ENCODE measurements at places on chromosomes 1 and 21. TPM values are rescaled to one million over a fixed set of nuclear protein-coding genes. Genes with fewer than 3 reads are reported as not detected.

- no peak for DNase-seq
Observed at GRCh38 chr1:192131914-192132313, 26.3 kb upstream of the RGS18 start.

GRCh38 chr1:154956544-154956941 is 644 bp upstream of the PBXIP1 start:
- no peak for DNase-seq

GRCh38 chr1:67162954-67163353 is 3.3 kb upstream of the IL23R start:
- peak; percentile 43 for DNase-seq

NT5C1A gene
- total RNA-seq, result 0.37 TPM

TAF12 gene
- 23.4 TPM for total RNA-seq

FCER1A gene
- total RNA-seq, result 11.5 TPM

DNA sequence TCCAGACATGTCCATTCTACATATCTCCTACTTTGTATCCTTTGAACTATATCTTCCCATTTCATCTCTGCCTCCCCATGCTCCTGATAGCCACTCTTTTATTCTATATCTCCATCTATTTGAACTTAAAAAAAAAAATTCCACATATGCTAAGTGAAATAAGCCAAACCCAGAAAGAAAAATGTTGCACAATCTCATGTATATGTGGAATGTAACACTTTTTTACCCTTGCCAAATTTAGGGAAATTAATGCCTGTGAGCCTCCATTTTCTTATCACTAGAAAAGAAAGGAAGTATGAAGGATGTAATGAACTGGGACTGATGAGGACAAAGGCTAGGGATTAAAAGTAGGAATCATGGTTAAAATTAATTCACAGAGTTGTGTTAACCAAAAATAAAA is 53.5 kb downstream of the RGS13 start:
- no peak for DNase-seq

RIPK4 gene
- not detected for total RNA-seq

DNA sequence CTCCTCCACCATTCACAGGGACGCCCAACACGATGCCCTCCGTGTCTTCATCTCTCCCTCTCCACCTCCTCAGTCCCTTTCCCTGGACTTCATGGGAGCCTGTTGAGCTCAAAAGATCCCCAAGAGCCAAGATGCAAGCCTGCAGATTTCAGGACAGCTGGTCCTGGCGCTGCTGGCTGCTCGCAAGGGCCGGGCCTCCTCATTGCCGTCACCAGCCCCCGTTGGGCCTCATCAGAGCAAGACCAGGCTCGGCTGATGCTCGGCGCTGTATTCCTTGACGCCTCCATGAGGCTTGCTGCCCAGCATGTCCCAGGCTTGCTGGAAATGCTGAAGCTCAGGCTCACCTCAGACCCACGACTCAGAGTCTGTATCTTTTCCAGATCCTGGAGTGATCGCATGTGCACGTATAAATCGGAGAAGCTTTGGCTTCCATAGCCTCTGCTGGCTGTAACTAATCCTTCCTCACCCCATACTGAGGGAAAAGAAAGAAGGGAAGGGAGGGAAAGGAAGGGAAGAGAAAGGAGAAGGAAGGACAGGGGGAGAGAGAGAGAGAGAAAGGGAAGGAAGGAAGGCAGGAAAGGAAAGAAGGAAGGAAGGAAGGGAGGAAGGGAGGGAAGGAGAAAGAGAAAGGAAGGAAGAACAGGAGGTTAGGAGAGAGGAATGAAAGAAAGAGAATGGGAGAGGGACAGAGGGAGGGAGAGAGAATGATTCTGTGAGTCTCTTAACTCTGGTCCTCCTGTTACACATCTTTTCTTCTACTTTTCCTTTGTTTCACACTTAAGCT is 94.6 kb downstream of the KCNJ15 start:
- no peak for DNase-seq

WNT3A gene
- not detected for total RNA-seq

LCA5L gene
- not detected for total RNA-seq

- DNase-seq, result no peak
Observed at GRCh38 chr1:155226910-155227260, 18.4 kb downstream of the MTX1 start.

KCNE2 gene
- total RNA-seq, result not detected

DNA sequence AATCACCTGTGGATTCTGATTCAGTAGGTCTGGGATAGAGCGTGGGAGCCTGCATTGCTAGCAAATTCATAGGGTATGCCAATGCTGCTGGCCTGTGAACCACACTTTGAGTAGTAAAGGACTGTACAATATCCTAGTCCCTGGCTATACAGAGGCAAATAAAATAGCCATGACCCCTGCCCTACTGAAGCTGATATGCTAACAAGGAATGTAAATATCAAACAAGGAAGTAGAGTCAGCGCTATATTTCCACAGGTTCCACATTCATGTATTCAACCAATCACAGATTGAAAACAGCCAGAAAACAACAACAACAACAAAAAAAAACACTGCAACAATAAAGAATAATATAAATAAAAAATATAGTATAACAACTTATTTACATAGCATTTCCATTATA is 77.8 kb downstream of the TM2D1 start:
- no peak for DNase-seq

KISS1 gene
- total RNA-seq, result 0.61 TPM

TLCD4 gene
- total RNA-seq, result not detected

DNA sequence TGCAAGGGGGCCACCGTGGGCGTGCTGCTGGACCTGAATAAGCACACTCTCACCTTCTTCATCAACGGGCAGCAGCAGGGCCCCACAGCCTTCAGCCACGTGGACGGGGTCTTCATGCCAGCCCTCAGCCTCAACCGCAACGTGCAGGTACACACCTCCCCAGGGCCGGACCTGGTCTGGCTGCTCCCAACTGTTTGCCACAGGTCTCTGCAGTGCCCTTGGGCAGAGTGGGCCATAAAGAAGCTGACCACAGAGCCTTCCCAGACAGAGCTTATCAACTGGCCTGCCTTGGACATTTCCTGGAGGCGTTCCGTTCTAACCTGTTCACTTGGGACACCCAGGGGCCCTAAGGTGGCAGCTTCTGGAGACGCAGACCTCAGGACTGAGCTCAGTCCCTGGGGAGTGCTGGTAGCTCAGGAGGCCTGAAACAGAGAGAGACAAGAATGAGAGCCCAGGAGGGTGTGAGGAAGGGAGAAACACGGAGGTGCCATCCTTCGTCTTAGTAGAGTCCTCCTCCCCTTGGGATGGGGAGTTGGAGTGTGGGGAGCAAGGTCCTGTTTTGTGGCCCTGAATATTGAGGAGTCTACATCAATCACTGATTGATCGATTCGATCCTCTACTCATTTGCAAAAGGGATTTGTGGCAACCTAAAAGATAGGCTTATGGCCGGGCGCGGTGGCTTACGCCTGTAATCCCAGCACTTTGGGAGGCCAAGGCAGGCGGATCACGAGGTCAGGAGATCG is 27.0 kb upstream of the GNPAT start:
- no peak for DNase-seq

GRCh38 chr21:36063375-36064084 is 3.2 kb upstream of the SETD4 start:
- DNase-seq, result no peak

DNA sequence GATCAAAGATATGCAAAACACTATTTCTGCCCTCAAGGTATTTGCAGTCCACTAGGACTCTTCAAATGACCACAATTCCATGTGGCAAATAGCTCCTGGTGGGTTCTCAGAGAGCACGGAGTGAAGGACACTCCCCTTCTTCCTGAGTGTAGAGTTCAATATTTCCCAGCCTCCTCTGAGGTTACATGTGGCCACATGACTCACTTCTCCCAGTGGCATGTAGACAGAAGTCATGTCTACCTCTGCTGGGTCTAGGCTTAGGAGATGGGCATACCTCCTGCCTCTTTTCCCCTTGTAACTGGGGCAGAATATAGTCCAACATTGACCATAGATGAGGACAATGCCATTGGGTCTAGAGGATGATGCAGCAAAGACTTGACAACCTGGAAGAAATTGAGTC is 191.4 kb downstream of the MIS18A start:
- DNase-seq, result no peak

DNA sequence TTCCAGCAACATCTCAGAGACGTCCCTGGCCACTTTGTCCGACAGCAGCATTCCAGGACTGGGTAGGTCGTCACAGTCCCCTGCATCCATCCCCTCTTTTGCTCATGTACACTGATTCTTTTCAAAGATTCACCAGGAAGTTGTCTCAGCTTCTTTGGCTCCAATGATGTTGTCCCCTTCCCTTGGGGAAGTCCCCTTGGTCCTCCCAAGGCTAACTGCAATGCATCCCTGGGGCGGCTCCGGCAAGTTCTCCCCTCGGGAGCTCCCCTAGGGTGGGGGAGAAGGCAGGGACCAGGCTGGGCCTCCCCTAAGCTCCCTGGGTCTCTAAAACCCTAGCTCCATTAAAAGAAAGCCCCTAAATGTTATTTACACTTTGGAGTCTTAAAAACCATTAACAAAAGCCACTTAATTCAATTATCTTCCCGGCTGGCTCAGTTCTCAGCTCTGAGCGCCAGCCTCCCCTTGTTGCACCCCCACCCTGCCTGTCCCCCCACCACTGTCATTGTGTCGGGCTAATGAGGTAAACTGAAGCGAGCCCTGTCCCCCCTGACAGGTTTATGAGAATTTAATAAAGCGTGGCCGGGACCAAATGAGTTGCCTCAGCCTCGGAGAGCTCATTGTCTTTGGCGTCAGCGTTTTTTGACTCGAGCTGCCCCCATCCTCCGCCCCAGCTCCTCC is 25.3 kb downstream of the KNCN start:
- DNase-seq, result no peak

DNA sequence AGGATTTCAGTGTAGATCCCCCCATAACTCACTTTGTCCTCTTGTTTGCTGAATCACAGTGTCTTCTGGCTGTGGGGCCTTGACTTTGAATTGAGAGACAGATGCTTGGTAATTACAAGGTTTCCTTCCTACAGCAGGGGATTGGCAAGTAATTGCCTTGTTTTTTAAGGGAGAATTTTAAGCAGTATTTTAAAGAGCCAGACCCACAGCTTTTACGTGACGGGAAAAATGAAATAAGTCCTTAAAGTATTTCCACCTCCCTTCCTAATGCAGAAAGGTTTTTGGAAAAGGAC is 41.0 kb downstream of the PGBD5 start:
- DNase-seq, result no peak

GRCh38 chr1:33322870-33323585 is 2.1 kb upstream of the A3GALT2 start:
- no peak for DNase-seq

KAZN gene
- total RNA-seq, result 0.87 TPM

DDAH1 gene
- not detected for total RNA-seq

- DNase-seq, result no peak
Observed at GRCh38 chr21:45470087-45470515, 65.1 kb downstream of the COL18A1 start.

PKP1 gene
- total RNA-seq, result not detected

SLC26A9 gene
- total RNA-seq, result not detected

DNA sequence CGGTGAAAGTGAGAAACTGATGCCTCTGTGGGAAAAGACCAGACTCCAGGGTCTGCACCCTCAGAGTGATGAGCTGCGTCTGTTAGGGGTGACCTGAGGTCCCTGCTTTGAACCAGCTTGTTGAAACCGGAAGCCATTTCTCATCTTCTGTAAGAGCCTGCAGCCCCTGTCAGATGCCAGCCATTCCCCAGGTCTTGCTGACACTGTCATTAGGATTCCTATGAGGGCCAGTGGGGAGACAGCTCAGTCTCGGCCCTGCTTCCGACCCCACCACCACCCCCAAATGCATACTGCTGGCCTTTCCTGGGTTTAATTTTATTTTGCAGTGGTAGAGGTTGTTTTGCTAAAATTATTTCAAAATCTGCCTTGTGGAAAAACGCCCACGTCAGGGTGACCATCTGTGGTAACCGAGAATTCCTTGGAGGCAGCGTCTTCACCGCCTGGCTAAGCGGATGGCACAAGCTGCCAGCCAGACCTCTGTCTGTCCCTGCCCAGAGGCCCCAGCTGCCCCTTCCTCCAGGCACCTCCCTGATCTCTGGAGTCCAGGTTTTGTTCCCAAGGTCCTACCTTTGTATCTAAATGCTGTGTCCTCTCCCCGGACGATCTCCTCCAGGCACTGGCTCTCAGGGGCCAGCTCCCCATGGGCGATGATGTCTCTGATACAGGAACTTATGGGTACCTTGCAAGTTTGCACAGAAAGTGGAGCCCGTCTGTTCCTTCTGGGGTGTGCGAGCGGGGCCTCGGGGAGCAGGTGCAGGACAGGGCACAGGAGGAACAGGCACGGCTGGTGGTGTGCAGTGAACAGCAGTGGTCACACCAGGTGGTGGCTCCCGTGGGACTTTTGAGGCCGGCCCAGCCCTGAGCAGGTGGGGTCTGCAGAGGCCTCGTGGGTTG is 49.9 kb downstream of the PRKCZ start:
- no peak for DNase-seq

- no peak for DNase-seq
Observed at GRCh38 chr1:160548960-160549664, 26.1 kb upstream of the SLAMF6 start.

- DNase-seq, result no peak
Observed at GRCh38 chr1:213417846-213418245, 366.8 kb downstream of the RPS6KC1 start.

- DNase-seq, result no peak
Observed at GRCh38 chr1:94144836-94145235, 23.9 kb upstream of the ABCA4 start.

GRCh38 chr1:192812420-192813209 is 3.8 kb downstream of the RGS2 start:
- no peak for DNase-seq

DNA sequence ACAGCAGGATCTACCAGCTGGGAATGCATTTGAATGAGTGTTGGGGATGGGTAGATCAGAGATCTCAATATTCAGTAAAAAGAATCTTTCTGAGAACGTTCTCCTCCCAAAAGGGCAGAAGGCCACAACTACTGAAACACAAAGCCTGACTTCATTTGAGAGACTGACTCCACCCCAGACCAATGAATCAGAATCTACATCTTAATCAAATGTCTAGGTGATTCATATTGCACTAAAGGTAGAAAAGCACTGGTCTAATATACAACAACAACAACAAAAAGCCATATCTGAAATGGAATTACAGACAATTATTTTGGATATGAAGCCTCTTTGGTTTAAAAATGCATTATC is 123.9 kb downstream of the SMYD3 start:
- no peak for DNase-seq

- no peak for DNase-seq
Observed at GRCh38 chr21:34536820-34537219, 24.8 kb upstream of the KCNE1 start.

- DNase-seq, result no peak
Observed at GRCh38 chr1:115204513-115204912, 115.2 kb upstream of the TSPAN2 start.

Data from naive thymus-derived CD4-positive, alpha-beta T cell (primary cell).